SHP77 (cell line): ENCODE measurements at places on chromosomes 5 and 9.

DNA sequence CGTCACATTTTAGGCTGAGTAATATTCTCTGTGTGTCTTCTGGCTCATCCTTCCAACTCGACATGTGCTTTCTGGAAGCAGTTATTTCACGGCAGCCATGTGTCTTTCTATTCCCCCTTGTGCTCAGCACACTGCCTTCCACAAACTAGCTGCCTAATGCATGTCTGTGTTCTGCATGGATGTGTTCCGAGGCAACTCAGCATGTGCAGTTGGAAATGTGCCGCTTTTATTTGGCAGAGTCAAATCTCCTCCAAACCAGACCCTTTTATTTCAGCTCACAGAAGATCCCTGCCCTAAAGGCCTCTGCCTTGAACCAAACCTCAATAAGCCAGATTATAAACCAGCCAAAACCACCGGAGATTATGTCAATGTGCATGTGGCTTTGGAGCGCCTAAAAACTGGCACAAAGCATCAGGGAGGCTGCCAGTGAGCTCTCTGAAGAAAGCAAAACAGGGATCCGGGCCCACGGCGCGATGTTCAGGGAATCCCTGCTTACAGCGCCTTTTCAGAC, 360.2 kb downstream of the DEPDC1B start:
- no peak for DNase-seq

GRCh38 chr9:13758936-13759335, 479.4 kb upstream of the MPDZ start:
- no peak for DNase-seq

- DNase-seq = no peak
Measured at GRCh38 chr5:67123819-67124218, 72.8 kb downstream of the CD180 start.

- DNase-seq = no peak
Measured at GRCh38 chr5:107169867-107170266, 500.9 kb downstream of the EFNA5 start.

GRCh38 chr5:178298283-178298807, 65.7 kb upstream of the PHYKPL start:
- no peak for DNase-seq

GRCh38 chr5:178866946-178867345, 7.2 kb downstream of the ZNF354B start:
- no peak for DNase-seq

GRCh38 chr5:67363963-67364362, 167.4 kb upstream of the CD180 start:
- no peak for DNase-seq

- DNase-seq = no peak
Measured at GRCh38 chr9:124707666-124708065, 63.4 kb downstream of the NR6A1 start.

- no peak for DNase-seq
Measured at GRCh38 chr5:91123901-91124300, 259.2 kb downstream of the ARRDC3 start.

DNA sequence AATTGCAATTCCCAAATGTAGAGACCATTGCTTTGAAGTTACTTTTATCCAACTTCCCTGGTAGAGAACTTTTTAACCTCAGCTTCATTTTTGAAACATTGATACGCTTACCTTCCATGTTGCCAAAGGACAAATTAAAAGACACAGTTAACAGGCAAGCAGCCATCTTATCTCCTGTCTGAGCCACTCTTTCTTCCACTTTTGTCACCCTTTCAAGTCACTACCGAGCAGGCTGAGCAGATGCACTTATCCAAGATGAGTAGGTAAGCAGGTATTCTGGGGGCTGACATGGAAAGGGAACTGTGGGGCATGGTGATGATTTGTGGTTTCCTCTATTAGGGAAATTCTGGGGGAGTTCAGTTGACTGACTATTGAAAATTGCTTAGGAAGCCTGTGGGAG, 66.7 kb downstream of the DOCK2 start:
- DNase-seq = no peak

- DNase-seq = no peak
Measured at GRCh38 chr5:1479581-1480188, 34.4 kb upstream of the SLC6A3 start.

DNA sequence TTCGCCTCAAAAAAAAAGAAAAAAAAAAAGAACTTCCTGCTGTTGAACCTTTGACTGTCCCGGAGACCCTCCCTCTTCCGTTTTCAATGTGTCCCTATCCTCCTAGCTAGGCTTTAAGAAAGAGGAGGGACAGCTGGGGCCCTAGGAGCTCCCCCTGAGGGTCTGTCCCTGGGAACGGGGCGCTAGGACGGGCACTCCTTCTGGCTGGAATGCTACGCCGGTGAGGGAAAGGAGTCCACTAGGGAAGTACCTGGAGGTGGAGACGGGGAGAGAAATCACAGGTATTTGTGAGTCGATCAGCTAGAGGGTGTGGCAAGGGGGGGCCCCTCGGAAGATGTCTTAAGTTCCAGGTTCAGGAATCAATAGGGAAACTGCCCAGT, 4.6 kb downstream of the SIT1 start:
- DNase-seq = no peak

DNA sequence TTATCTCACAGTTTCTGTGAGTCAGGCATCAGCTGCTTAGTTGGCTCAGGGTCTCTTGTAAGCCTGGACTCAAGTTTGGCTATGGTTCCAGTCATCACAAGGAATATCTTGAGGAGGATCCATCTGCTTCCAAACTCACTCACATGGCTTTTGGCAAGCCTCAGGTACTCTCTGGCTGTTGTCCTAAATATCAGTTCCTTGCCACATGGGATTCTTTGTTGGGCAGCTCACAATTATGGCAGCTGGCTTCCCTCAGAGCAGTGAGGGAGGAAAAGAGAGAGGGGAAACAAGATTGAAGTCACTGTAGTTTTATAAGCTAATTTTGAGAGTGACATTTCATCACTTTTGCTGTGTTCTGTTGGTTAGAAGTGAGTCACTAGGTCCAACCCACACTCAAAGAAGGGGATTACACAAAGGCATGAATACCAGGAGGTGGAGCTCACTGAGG, 144.5 kb downstream of the GCNT1 start:
- DNase-seq = no peak

- no peak for DNase-seq
Measured at GRCh38 chr9:137439158-137439714, 1.9 kb downstream of the ENTPD8 start.

DNA sequence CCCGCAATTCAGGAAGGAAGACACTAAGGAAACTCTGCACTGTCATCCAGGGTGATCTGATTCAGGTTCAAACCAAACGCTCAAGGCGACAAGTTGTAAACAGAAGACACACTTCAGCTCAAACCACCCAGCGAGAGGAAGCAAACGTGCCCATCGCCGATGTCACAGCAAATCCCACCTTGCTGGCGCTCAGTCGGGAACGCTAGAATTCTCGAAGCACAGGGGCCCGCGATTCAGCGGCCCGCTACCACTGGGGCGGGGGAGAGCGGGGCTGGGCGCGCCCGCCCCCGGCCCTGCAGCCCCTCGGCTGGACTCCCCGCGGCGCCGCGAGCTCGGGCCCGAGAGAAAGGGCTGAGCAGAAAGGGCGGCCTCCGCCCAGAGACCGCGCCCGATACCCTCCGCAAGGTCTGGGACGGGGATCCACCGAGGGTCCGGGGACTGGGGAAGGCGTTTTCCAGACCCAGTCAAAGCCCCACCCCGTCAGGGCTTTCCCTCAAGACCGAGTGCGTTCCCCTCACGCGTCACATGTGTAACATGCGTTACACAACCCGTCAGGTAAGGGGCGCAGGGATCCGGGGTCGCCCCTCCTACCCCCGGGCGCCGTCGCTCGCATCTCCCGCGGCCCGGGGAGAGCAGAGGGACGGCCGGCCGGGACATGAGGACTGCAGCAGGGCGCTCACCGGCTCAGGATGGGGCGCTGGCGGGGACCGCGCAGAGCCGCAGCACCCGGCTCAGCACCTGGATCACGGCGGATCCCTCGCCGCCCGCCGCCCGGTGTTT, 469 bp downstream of the AGTPBP1 start:
- no peak for DNase-seq

GRCh38 chr5:180333661-180334060, 19.5 kb downstream of the GFPT2 start:
- no peak for DNase-seq

DNA sequence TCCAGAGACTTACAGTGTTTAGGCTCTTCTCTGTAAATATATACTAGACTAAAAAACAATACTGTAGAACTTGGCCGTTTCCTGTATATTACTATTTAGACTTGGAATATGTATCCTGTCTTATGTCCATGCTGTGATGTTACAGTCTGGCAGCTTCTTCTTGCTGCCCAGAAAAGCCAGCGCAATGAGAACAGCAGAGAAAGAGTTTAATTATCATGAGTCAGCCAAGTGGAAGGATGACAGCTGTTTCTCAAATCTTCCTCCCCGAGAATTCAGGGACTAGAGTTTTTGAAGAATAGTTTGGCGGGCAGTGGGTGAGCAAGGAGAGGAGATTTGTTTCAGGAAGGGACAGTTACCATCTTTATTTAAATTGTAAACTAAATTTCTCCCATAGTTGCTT, 37.5 kb downstream of the NAA35 start:
- DNase-seq = no peak

DNA sequence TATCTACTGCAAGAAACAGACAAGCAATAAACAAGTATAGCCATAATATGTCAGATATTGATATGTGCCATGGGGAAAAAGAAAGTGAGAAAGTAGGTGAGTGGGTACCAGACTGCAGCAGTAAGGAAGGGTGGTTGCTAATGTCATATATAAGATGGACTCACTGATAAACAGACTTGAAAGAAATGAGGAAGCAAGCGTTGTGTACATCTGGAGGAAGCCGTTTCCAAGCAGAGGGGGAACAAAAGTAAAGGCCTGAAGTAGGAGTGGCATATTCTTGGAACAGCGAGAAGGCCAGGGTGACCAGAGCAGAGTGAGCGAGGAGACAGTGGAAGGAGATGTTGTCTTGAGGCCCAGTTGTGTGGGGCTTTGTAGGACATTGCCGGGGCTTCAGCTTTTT, 142.2 kb upstream of the MAP3K1 start:
- DNase-seq = no peak

DNA sequence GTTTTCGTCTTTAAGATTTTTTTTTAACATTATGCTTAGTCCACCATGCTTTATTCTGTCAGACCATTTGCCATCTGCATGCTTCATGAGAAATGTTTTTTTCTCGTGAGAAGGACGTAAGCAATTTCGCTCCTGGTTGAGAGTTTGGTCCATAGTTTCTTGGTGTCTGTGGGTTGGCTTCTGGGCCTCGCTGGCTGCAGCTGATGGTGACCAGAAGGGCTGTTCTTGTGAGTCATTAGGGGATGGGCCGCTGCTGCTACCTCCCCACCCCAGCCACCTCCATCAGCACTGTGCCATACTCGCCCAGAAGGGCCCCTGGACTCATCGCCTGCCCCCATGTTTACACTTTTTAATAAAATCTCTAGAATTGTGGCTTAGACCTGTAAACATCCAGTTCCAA, 11.4 kb downstream of the SYK start:
- DNase-seq = no peak
